ENCODE measurements at places on chromosomes 3 and 15.

GRCh38 chr3:174548841-174549623 lies 310.1 kb upstream of the NAALADL2 start:
- no peak for DNase-seq

GRCh38 chr3:170974872-170975271 lies 51.6 kb downstream of the SLC2A2 start:
- DNase-seq: no peak

GRCh38 chr3:101268141-101268540 lies 52.2 kb downstream of the IMPG2 start:
- no peak for DNase-seq

- DNase-seq: peak; percentile 13
Measured at GRCh38 chr3:113783463-113783862, 36.6 kb downstream of the ATP6V1A start.

GRCh38 chr15:31271224-31271635 lies 55.4 kb upstream of the KLF13 start:
- DNase-seq: no peak

DNA sequence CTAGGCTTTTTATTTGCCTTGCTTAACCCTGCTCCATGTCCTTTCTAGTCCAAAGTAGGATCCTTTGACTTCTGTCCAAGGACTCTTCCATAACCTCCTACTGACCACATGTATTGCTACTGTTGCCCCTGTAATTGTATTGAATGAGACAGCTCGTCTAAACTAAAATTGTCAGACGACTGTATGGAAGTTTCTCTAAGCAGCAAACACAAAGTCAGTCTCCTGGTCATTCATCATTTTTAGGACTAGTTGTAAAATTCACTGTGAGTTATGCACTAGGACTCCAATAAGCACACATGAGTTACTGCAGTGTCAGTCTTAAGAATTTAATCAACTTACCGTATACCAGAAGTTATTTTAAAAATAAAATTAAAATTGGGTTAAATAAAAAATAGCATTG lies 32.8 kb downstream of the SLTM start:
- DNase-seq: no peak

- no peak for DNase-seq
Measured at GRCh38 chr3:133773732-133774131, 27.5 kb downstream of the TF start.

DNA sequence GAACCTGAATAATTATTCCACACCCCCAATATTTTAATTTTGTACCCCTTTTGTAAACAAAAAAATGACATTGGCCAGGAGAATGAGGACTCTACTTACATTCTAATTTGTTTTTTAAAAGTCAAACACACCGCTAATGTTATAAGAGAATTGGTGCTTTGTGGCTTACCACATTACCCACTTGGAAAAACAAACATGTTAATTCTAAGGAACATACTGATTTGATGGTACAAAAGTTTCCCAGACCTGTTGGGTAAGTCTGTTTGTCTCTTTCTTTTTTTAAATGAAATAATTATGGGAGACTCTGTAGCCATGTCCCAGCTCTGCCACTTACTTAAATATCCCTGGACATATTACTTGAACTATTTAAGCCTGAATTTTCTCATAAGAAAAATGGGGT lies 352.5 kb upstream of the C2CD4B start:
- no peak for DNase-seq

DNA sequence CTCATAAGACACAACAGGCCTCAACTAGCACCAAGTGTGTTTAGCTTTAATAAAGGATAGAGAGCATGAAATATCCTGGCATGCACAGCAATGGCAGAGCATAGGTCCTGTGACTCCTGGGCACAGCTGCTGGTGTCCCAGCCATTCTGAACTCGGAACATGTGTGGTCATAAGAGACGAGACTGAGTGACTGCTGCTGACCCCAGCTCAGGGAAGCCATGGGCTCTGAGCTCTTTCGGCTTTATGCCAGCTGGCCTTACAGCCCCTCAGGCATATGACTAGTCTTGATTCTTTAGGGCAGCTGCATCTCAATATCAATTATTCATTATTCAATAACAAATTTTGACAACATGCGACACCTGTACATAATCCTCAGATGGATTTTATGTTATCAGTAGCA lies 62.4 kb upstream of the TOPAZ1 start:
- no peak for DNase-seq

DNA sequence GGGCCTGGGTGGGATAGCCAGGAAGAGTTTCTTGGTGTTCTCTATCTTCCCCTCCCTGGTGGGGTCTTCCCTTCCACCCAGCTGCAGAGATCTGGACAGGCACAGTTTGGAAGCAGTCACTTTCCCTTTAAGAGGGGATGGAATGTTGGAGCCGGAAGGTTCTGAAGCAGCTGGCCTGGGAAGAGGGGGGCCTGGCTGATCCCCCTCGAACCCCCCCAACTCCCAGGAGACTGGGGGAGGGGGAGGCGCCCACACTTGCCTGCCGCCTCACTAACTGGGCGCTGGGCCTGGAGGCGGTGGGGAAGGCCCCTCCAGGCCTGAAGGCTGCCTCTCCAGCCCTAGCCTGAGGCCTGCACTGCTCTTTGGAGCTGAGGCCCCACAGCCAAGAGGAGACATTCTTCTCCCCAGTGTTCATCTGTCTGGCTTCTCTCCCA lies 1.4 kb downstream of the DVL3 start:
- peak; percentile 47 for DNase-seq

GRCh38 chr3:13016083-13016720 lies 57.0 kb downstream of the IQSEC1 start:
- DNase-seq: no peak

- DNase-seq: no peak
Measured at GRCh38 chr15:42182328-42182886, 25.7 kb downstream of the VPS39 start.

- DNase-seq: no peak
Measured at GRCh38 chr3:188322135-188322887, 168.4 kb downstream of the LPP start.

DNA sequence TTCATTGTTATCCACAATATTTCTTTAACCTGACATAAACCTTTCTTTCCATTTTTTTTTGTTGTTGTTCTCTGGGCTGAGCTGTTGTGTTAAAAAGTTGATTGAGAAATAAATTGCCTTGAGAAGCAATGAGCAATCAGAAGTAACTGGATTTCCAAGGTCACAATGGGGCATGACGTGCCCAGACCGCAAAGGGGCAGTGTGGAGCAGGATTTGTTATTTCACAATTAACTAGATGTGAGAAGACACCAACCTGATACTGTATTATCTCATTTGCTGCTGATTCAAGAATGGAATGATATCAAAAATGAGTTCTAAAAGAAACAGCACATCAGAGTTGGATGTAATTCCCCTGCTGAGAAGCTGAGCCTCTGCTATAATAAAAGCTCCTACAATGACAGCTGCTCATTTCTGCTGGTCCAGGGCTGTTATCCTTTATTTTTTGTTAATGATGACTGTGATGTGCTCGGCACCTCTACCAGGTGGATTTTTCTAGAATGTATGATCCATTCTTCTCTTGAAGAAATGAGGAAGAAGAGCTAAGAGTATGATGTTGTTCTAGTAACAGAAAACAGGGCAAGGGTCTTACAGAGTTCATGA lies 28.1 kb downstream of the CPNE4 start:
- DNase-seq: no peak
